ENCODE measurements at places on chromosomes 11 and 22. TPM values are rescaled to one million over a fixed set of nuclear protein-coding genes. Genes with fewer than 3 reads are reported as not detected.

Gene TMPRSS6
- total RNA-seq: 0.88 TPM

DNA sequence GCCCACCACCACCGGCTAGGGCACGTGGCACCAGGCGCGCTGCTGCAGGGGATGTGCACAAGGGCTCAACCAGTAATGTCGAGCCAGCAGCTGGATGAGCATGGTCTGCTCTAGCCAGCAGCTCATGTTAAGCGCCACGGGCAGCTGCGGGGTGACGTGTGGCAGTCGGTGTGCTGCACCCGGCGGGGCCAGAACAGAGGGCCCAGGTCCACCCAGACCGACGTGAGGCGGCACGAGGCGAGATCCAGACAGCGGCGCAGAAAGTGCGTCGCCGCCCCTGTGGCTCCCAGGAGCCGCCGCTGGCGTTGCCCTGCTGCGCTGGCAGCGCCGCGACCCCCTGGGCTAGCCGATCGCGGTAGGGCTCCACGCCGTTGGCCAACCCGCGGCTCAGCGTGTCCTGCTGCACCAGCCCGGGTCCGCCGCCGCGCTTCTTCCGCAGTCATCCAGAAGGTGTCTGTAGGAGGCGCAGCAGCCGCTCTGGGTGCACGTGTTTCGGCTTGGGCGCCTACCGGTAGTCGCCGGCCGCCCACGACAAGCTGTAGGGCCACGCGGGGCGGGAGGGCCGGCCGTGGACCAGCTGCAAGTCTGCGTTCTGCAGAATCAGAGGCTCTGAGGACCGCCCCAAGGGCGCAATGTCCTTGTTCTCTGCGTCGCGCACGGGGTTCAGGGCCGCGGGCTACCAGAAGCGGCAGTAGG lies 4.6 kb upstream of the GALR3 start:
- DNase-seq: peak; percentile 32

GRCh38 chr11:91163619-91164451 lies 941.0 kb upstream of the CHORDC1 start:
- no peak for DNase-seq

DNA sequence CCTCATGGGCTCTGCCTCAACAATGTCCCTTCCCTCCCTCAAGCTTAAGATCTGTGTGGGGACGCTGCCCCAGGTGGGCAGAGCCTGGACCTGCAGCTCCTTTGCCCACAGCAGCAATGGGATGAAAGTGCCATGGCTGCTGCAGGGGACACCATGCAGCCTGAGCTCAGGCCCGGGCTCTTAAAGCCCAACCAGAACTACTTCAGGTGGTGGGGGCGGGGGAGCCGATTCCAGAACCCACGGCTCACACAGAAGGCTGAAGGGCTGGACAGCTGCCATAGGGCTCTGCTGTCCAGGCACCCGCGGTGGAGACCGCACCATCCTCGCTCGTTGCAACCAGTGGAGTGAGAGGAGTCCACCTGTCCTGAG lies 12.5 kb downstream of the CHID1 start:
- DNase-seq: no peak

DNA sequence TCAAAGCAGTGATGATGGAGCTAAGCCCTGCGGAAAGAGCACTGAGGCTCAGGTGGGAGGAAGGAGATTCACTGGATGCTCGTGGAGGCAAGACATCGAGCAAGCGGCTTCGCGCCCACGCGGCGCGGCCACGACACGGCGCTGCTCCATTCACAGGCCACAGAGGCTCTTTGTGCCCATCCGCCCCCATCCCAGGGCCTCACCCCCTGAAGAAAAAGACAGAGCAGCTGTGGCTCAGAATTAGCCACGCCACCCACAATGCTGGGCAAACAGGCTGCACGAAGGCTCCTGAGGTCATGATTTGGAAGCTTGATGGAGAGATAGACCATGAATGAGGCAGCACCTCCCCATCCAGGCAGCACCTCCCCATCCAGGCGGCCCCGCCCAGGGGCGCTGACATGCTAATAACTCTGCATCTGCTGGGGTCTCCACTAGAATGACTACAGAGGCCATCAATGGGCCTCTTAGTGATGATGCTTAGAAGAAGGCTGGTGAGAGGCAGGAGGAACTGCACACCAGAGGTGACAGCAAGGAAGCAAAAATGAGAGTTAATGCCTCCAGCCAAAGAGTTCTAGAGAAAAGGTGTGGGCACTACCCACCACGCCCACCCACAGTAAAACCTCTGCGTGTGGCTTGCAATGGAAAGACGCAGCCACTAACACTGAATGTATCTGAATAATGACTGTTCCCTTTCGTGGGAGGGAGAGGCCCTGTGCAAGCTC lies 43.5 kb downstream of the MYH9 start:
- DNase-seq: no peak
